Stimulated activated CD4-positive, alpha-beta T cell treated with anti-CD3 and anti-CD28 coated beads, TNF-alpha, amount 100 ng/mL, for 1 hour (primary cell): ENCODE measurements at places on chromosomes 2 and 18.

- no peak for DNase-seq
Measured at GRCh38 chr2:2876331-2877221, 501.0 kb downstream of the EIPR1 start.

GRCh38 chr2:36915627-36916026 is 50.7 kb downstream of the STRN start:
- no peak for DNase-seq

DNA sequence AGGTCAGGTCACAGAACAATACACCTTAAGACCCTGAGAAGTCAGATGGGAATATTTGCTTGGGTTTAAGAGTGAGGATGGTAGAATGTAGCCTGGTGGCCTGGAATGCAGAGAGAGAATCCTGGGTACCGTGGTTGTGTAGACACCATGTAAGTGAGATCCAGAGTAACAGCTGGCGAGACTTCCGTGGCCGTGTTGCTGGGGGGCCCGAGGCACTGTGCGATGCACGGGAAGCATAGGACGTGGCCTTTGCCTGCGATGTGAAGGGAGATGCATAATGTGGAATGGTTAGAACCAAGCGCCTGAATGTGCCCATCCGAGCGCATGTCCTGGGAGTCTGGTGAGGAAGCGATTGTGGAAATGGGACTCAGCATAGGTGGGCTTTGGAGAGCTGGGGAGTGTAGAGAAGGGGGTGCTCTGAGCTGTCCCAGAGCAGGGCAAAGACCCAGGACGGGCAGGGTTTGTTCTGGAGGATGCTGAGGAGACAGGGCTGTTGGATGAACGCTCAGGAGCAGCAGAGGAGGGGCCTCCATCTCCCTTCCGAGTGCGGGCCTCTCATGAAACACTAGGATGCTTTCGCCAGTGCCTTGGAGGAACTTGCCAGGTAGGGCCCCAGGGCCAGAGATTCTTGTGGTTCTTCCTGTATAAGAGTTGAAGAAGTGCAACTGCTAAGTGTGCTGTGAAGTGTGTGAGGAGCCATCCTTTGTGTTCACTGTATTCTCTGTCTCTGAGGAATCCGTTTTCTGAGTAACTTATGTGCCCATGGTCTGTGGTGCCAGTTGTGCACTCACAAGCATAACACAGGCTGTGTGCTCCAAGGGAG is 7.1 kb downstream of the RNF144A start:
- DNase-seq, result no peak

DNA sequence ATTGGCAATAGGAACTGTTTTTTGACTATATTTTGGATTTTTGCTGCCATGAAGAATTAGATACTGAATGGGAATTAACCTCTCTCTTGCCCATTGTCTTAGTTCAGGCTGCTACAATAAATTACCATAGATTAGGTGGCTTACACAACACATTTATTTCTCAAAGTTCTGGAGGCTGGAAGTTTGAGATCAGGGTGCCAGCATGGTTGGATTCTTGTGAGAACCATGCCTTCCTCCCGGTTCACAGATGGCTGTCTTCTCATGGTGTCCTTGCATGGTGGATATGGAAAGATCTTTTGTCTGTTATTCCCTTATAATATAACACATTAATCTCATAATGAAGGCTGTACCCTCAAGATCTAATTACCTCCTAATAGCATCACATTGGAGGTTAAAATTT is 836.4 kb downstream of the SLC4A3 start:
- DNase-seq, result no peak

DNA sequence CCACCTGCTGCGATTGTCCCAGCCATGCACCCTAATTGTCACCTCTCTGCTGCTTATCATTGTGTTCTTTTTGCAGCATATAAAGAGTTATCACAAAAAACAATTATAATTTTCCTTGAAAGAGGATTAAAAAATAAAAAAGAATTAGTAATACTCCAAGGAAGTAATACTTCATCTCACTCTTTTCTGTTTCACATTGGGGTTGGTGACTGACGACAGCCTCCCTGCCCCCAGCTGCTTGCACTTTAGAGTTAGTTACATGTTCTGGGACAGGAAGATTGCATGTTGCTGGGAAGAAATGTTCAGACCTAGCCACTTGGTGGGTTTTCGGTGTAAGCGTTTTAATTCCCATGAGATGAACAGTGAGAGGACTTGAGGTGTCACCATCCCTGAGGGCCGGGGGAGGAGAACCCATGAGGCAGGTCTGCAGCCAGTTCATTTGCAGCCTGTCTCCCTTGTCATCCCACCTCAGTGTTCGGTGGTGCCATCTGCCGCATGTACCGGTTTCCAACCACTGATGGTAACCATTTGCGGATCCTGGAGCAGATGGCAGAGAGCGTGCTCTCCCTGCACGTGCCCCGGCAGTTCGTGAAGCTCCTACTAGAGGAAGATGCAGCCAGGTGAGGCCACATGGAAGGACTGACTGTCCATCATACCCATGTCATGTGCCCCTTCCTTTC is 69.1 kb downstream of the COA5 start:
- no peak for DNase-seq

DNA sequence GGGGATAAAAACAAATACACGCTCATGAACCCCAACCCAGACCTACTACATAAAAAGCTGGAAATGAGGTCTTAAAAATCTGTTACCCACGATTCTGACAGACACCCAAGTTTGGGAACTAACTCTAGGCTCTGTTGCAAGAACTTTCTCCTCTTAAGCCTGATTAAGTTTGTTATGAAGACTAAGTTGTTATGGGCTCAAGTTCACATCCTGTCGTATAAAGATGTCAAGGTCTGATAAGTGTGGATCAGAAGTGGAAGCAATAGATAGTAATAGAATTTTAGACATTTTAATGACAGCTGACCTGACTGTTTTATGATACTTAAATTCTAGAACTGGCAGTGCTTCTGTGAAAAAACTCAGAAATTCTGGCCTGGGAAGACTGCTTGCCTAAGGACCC is 43.2 kb downstream of the LPIN2 start:
- no peak for DNase-seq

DNA sequence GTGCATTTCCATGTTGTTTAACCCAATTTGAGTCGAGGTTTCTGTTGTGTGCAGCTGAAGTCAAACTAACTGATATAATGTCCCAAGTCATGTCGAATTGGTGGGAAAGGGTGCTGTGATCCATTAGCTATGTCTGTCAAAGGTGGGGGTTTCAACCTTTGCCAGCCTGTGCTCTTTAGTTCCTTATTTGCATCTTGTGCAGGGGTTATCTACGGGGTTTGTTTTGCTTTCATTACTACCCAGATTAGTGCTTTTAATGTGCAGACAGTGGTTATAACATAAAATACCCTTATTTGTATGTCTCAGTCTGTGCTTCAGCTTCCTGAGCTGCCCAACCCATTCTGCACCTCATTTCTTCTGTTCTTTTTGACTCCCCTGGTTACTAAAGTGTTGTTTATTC is 271.9 kb upstream of the CXCR4 start:
- no peak for DNase-seq

DNA sequence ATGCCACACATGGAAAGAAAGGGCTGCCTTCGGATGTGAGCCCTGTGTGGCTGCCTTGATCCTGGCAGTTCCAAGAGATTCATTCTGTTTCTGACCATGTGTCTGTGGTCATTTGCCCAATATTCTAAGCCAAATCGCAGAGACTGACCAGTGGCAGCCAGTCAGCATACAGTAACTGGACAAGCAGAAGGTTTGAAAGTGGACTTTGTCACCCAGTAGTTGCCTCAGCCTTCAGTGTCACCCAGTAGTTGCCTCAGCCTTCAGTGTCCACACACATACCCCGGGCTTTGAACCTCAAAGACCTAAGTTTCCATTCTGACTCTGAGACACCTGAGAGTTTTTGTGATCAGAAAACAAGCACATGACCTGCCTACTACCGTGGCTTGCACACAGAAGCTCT is 5.0 kb downstream of the RFX8 start:
- no peak for DNase-seq

- DNase-seq, result no peak
Measured at GRCh38 chr2:45388541-45389100, 222.4 kb downstream of the SRBD1 start.

GRCh38 chr2:98768384-98769113 is 37.6 kb upstream of the MGAT4A start:
- DNase-seq, result no peak

DNA sequence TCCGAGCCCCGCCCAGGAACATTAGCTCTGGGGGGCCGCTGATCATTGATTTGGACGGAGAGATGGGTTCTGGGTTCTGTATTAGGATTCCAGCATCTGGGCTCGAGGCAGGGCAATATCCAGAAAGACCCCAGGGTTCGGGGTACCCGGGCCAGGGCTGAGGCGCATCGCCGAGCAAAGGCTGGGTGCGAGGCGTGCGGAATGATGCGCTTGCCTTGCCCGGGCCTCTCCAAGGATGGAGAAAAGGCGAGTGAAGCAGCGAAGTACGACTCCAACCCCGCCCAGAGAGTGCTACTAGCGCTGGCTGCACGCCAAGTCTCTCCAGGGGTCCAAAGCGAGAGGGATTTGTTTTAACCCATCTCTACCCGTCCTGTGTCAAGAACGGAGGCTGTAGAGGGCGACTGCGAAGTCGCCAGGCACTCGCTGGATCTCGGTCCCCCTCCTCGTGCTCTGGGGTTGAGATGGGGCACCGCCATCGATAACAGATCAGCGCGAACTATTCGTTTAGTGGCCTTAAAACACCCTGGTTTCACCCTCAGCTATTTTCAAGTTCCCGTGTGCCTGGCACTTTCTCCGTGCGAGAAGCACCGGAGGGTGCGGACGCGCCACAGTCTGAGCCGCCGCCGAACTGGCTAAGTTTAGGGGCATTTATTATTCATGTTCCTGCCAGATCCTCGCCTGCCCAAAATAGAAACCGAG is 1.9 kb downstream of the ADCYAP1 start:
- no peak for DNase-seq

- no peak for DNase-seq
Measured at GRCh38 chr2:73078457-73079411, 7.2 kb upstream of the SFXN5 start.

GRCh38 chr2:4965556-4966320 is 726.4 kb upstream of the SOX11 start:
- no peak for DNase-seq

DNA sequence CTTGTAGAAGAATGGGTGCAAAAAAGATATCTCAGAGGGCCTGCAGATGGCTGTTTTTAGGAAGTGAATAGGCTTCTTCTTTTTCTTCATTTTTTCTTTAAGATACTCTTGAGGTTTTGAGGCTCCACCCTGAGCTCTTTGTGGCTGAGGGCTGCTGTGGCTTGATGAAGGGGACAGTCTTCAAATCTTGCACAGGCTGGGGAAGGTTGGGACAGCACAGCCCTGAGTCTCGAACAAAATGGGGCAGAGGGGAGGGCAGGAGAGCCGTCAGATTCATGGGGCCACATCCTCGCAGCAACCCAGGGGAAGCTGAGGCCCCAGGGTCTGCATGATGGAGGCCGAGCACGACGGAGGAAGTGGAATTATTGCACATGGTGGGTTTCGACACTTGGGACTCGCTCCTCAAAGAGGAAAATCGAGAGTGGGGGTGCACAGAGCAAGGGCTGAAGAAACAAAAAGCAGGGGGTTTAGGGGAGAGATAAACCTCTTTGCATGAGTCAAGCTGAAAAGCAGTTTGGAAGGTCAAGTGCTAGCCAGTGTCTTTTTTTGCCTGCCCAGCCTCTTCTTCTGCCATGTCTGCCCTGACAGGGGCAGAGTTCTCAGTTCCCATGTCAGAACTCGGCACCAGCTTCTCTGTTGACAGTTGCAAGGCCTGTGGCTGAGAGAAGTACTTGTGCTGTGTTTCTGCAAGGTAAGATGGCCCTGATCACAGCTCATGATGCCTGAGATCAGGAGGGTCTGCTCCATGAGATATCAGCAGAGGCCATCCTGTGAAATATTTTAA is 19.5 kb downstream of the INPP4A start:
- DNase-seq, result no peak

- no peak for DNase-seq
Measured at GRCh38 chr2:40030456-40030975, 251.5 kb upstream of the THUMPD2 start.

DNA sequence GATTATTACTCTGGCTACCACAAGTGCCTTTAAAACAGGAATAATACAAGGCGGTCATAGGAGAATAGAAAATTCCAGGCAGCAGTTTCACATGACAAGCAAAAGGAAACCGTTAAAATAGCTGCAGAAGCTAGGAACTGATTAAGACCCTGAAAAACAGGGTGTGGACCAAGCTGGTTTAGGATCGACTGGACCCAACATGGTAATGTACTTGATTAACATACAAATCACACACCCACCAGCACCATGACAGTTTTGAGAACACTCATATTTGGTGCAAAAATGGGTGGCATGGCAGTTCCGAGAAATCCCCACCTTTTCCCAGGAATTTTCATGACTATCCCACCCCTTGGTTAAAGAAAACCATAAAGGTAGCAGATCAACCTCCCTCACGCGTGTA is 51.9 kb upstream of the TMEM163 start:
- DNase-seq, result no peak

- no peak for DNase-seq
Measured at GRCh38 chr2:70515938-70516337, 37.7 kb downstream of the TGFA start.

DNA sequence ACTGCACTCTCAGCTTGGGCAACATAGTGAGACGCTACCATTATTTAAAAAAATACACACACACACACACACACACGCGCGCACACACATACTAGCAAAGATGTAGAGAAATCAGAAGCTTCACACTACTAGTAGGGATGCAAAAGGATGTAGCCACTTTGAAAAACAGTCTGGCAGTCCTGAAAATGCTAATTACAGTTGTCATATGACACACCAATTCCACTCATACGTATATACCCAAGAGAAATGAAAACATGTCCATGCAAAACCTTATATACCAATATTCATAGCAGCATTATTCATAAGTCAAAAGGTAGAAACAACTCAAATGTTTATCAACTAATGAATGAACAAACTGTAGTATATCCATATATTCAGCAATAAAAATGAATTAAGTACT is 90.3 kb downstream of the SLC25A12 start:
- DNase-seq, result no peak

DNA sequence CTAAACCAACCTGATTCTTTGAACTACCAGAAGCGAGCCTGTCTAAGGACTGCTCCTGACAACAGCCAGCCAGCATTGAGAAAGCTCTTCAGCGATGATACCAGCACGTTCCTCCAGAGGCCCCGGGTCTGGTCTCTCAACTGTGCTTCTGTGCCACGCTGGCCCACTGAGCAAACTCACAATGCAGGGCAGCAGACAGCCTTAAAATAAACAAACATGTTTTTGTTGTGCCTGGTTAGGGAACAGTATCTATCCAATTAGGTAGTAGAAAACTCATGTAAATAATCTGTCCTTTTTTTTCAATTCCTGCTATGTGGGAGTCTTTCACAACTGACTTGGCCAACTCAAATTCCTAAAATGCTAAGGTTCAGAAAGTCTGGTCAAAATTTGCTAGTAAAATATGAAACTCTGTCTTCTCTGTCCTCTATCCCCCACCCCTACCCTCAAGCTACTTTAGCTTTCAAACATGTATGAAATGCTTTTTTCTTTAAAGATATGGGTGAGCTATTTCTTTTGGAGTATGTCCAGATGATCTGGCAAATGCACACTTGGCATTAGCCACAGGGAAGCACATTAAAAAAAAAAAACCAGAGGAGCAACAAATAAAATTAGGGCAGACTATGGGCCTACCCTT is 21.4 kb upstream of the EML4 start:
- DNase-seq, result no peak

GRCh38 chr2:62196278-62196901 is 475 bp downstream of the B3GNT2 start:
- DNase-seq, result no peak

- no peak for DNase-seq
Measured at GRCh38 chr2:161975062-161975812, 98.8 kb downstream of the DPP4 start.
